GM13977 (cell line): ENCODE measurements at places on chromosomes 11 and 22.

DNA sequence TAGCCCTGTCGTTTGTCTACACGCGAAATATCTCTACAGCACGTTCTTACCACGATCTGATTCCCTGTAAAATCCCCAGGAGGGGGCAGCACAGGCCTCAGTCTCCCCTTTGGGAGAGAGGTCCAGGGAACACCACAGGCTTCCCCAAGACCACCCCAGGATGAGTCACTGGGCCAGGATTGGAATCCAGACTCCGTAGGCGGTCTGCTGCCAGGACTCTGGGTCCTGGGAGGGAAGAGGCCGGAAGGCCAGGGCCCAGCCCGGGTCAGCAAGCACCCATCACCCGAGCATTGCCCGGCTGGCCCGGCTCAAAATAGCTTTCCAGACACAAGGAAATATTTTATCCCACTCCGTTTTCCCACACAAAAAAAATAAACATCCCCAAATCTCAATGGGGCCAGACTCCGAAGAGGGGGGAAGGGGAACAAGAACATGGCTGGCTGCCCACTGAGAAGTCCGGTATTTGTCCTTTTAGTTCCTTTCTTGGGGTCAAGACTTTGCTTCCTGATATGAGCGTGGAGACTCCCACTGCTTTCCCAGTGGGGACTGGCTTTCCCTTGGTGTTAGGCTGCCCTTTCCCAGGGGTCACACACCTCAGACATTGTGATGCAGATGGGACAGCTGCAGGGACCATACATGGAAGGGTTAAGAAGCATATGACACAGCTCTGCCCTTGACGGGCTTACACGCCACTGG, 91.3 kb downstream of the LRRC32 start:
- no peak for DNase-seq

DNA sequence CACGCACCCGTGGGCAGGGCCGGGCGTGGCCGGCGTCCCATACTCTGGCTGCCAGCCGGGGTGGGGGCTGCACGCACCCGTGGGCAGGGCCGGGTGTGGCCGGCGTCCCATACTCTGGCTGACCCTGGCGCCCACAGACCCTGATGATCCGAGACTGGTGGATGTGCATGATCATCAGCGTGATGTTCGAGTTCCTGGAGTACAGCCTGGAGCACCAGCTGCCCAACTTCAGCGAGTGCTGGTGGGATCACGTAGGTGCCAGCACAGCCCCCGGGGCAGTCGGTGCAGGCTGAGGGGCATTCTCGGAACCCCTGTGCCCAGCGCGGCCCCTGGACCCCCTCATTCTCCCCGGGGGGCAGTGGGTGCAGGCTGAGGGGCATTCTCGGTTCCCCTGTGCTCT, 19.0 kb downstream of the RNH1 start:
- no peak for DNase-seq

DNA sequence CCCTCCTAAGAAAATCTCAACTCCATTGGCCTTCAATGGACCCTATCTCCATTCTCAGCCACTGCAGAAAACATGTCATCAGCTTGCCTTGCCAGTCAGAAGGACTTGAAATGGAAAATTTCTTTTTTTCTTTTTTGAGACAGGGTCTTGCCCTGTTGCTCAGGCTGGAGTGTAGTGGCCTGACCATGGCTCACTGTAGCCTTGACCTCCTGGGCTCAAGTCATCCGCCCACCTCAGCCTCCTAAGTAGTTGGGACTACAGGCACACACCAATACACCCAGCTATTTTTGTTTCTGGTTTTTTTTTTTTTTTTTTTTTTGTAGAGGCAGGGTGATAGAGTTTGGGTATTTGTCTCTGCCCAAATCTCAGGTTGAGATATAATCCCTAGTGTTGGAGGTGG, 29.0 kb downstream of the AGBL2 start:
- no peak for DNase-seq

DNA sequence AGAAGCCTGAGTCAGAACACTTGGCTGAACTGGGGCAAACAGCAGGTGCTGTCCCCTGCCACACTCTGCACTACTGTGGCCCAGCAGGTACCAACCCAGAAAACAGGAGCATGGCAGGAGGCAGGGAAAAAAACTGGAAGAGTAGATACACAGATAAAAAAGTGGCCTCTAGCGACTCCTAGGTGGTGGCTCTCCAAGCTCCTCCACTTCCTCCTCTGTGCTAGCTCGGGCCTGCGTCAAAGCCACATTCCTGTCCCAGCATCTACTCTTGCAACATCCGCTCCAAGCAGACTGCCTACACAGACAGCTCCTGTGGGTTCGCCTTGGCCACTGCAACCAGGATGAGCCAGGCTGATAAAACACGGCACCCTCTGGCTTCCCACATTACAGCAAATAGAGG, 6.9 kb downstream of the OR8B12 start:
- DNase-seq, result no peak

GRCh38 chr11:75592715-75593114, 30.7 kb downstream of the SERPINH1 start:
- DNase-seq, result no peak

GRCh38 chr11:12110201-12110713, at the start of gene MICAL2:
TSS of gene MICAL2 (plus strand) at chr11:12110590. CDS start at chr11:12162156, 51,566 bp downstream.
- DNase-seq, result peak; percentile 96

DNA sequence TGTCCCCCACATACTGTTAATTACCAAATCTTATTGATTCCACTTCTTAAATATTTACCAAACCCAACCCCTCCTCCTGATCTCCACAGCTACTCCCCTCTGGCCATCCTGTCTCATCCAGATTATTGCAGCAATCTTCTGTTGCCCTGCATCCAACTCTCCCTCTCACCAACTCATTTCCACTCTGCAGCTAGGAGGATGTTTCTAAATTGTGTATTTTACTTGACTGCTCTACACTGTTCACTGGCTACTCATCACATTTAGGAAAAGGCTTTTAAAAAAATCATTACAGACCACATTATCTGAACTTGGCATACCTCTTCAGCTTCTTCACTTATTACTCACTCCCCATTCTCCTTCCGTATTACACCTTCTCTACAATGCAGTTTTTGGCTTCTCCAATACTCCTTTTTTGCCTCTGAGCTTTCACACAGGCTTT, 117.9 kb downstream of the ATG16L2 start:
- no peak for DNase-seq
